ENCODE measurements at places on chromosomes 4 and X.

DNA sequence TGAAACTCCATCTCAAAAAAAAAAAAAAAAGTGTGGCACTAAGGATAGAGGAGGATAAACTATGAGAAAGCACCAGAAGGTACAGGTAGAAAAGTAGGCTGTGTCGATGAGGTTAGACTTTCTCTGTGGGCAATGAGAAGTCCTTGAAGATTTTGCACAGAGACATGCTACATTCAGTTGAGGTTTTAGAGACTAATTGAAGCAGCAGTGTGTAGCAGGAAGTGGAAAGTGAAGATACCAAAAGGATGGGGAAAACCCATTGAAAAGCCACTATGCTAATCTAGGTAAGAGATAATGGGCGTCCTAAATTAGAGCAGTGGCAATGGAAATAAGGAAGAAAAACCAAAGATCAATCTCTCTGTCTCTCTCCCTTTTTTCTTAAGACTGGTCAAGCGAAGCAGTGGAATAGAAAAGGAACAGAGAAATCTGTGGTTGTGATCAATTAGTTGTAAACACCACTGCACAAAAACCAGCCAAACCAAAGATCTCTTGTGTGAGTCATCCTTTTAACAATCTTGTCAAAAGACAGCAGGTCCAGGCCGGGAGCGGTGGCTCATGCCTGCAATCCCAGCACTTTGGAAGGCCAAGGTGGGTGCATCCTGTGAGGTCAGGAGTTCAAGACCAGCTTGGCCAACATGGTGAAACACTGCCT lies 3.5 kb downstream of the SPINK2 start:
- no peak for DNase-seq

GRCh38 chrX:7170898-7171297 lies 22.9 kb upstream of the PUDP start:
- DNase-seq = no peak

GRCh38 chr4:26196567-26196966 lies 124.2 kb upstream of the RBPJ start:
- DNase-seq = no peak

- no peak for DNase-seq
Measured at GRCh38 chr4:41865981-41866798, 69.0 kb upstream of the TMEM33 start.

- no peak for DNase-seq
Measured at GRCh38 chr4:165330071-165330470, 2.6 kb downstream of the MSMO1 start.

- no peak for DNase-seq
Measured at GRCh38 chr4:45865781-45866180, 258.1 kb downstream of the GABRG1 start.

DNA sequence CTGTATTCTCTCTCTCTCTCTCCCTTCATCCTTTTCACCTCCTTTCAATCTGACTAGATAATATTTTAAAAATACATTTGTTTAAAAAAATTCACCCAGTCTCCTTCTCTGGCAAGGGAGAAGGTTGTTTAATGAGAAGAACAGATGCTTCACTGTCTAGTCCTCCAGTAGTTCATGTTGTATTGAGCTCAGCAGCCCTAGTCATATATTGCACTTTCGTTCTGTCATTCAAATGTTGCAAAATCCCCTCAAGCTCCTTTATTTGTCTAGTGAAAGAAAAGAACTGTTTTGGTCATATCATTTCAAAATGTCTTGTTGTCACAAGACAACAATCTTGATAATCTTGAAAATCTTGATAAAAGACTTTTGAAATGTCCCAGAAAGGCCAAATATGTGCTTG lies 248.0 kb downstream of the GALNTL6 start:
- no peak for DNase-seq

DNA sequence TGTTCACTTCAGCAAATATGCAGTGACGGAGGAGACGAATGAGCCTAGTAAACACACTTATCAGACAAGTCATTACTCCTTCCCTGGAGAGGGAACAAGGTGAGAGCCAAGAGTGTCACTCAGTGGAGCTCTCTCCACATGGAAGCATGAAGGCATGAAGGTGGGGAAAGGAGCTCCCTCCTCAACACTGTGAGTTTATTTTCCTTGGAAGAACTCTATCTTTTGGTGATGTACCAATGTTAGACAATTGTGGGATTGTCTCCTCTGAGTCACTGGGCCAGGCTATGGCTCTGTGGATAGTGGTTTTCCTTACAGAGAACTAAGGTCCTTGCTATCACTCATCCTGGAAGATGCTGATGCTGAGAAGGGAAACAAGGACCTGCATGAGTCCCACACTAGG lies 200.2 kb downstream of the CPEB2 start:
- DNase-seq = no peak

GRCh38 chr4:140092094-140092851 lies 61.7 kb downstream of the MAML3 start:
- DNase-seq = no peak

GRCh38 chr4:72283357-72283756 lies 251.6 kb downstream of the NPFFR2 start:
- DNase-seq = no peak

DNA sequence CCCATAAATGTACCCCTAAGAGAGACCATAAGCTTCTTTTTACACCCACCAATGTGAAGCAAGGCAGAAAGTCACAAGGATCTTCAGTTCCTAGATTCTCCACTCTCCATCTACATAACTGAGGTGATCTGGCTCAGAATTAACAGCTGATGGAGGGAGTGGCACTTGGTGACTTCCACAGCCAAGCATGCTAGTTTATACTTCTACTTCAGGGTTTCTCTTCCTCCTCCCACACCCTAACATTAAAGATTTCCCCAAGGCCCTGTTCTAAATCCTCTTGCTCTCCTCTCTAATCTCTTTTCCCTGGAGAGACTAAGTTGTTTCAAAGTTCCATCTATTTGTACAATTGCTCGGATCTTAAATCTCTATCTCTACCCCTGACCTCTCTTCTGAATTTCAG lies 81.1 kb downstream of the MBNL3 start:
- DNase-seq = no peak

DNA sequence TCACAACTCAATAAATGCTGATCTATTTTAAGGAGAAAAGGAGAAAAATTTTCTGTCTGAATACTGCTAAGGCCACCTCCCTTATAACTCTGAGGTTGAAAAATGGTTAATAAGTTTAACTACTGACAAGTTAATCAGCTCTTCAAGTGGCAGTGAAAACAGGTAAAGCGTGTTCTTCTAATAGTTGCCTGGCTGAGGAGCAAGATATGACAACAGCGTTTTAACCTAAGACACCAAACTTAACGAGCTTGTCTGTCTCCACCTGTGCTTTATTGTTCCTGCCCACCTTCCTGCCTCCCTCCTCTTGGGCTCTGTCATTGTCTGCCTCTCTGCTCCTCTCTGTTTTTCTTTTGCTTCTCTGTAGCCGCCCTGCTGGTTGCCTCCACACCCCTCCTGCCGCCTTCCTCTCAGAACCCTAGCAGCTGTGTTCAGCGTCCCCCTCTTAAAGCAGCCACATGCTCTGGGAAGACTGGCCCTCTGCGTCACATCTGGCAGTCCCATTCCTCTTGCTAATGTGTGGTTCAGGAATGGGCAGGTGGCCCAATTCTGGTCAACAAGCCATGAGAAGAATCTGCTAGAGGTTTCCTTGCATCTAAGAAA lies 4.3 kb upstream of the TSPAN5 start:
- no peak for DNase-seq

- no peak for DNase-seq
Measured at GRCh38 chr4:73432169-73433000, 3.6 kb upstream of the AFP start.

DNA sequence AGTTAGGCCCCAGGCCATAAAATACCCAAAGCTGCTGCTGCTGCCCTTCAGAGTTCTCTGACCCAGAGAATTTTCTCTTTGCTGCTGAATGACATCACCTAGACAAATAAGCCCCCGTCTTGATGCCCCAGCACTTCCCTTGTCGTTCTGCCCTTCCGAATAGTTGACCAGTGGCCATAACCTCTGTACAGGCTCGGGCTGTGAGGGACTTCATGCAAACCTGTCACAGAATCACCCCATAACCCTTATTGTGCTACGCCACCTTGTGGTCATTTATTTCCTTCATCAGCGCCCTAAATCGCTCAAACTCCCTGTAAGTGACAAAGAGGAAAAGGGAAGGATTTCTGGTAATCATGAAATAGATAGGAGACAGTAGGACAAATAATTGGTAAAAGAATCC lies 18.8 kb downstream of the SPACA5 start:
- no peak for DNase-seq

DNA sequence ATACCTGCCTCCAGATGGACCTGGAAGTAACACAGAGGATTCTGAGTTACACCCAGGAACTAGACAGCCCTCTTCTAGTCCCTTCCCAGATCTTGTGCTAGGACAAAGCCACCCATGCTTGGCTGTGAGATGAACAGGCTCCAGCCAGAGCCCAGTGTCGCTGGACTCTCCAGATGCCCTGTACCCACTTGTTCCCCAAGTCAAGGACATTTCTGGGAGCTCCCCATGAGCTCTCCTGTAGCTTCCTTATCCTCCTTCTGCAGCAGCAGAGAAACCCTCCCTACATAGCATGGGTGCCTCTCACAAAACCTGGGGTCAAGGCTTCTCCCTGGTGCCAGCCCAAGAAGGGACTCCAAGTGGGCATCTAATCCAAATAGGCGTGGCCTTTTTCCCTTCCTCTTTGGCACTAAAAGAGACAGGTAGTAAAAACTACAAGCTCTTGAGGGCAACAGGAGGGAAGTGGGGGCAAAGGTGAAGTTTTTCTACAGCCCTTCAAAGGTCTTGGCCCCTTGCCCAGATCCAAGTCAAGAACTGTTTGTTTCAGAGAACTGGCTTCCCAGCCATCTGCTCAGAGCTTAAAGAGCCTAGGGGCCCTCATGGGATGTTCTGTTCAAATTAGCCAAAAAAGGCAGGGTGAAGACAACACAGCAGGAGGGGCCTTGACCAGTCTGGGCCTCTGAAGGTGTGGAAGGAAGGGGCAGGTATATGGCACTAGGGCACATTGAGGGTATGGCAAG lies 8.5 kb upstream of the ERCC6L start:
- DNase-seq = no peak

GRCh38 chrX:14802943-14803710 lies 69.7 kb downstream of the FANCB start:
- DNase-seq = no peak

- DNase-seq = no peak
Measured at GRCh38 chr4:123325241-123325681, 71.3 kb upstream of the SPRY1 start.

DNA sequence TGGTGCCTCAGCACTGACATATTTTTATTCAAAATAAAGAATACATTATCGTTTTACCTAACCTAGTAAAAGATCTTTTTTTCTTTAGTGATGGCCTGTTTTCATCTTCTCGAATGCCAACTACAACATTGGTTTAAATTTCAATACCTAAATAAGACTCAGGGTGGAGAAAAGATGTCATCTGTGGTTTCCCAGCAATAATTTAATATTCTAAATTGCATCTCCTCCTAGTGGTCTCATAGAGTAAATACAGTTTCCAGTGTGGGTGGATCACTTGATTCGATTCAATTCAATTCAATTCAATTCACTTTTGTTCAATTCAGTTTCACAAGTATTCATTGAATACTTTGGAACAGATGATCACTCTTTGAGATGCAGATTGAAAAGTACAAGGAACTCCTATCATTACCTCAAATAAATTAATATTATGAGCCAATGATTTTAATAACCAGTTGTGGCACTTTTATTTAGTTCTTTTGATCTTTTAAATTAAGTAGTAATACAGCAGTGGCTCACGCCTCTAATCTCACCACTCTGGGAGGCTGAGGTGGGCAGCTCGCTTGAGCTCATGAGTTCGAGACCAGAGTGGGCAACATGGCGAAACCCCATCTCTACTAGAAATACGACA lies 427.2 kb downstream of the FAT4 start:
- no peak for DNase-seq

DNA sequence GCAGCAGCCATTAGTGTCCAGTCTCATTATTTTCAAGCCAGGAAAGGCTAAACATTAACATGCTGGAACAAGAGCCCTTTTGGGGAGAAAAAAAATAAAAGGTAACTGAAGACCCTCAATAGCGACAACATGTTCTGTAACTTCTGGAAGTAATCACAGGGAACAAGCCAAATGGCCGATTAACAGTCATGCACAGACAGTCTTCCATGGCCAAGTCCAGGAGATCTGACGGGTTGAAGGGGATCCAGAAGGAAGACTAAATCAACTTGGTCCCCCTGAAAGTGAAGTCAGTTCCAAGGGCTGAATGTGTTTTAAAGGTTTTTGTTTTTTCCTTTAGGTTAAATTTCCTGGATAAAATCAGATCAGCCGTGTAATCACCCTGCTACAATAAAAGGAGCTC lies 52.5 kb downstream of the LNX1 start:
- DNase-seq = no peak

DNA sequence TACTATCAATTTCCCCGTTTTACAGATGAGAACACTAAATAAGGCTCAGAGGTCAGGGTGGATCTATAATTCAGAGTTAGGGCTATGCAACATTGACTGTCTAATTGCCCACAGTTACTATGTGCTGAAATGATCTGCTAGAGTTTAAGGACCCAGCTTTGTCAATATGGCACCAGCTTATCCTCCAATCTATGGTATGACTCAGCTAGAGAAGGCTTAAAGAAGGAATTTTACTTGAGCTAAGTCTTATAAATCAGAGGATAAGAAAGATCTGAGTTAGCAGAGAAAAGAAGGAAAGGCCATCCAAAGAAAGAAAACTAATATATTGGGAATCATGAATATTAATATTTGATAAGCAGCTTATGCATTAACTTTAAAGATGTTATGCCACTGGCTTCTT lies 78.1 kb downstream of the ASB9 start:
- no peak for DNase-seq

GRCh38 chr4:11635342-11635741 lies 206.6 kb upstream of the HS3ST1 start:
- no peak for DNase-seq

- DNase-seq = no peak
Measured at GRCh38 chrX:2578864-2579263, 78.1 kb upstream of the DHRSX start.

- no peak for DNase-seq
Measured at GRCh38 chrX:74578137-74578536, 36.3 kb downstream of the RLIM start.

- no peak for DNase-seq
Measured at GRCh38 chrX:2242980-2243379, 257.8 kb downstream of the DHRSX start.

- DNase-seq = no peak
Measured at GRCh38 chr4:78439328-78439727, 112.2 kb upstream of the ANXA3 start.

GRCh38 chr4:181827246-181827645 lies 416.0 kb upstream of the TENM3 start:
- no peak for DNase-seq

- no peak for DNase-seq
Measured at GRCh38 chrX:113977887-113978286, 606.0 kb upstream of the HTR2C start.

DNA sequence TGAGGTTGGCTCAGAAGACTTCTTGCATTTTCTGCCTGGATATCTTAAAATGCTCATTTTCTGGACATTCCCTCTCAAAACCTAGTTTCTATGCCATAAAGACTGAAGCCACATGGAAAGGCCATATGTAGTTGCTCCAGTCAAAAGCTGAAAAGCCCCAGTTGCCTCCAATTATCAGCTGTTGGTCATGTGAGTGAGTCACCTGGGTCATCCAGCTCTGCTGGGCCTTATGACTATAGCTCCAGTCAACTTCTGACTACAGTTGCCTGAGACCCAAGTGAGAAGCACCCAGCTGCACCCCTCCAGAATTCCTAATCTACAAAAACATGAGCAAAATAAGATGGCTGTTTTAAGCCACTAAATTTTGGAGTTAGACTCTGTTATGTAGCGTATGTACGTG lies 41.9 kb downstream of the HELQ start:
- DNase-seq = no peak

- DNase-seq = no peak
Measured at GRCh38 chrX:95875661-95876060, 809.0 kb upstream of the DIAPH2 start.

GRCh38 chr4:174764105-174764729 lies 64.8 kb downstream of the GLRA3 start:
- DNase-seq = no peak

All from T-helper 17 cell (primary cell).